ENCODE measurements at places on chromosomes 12 and 14. TPM values are rescaled to one million over a fixed set of nuclear protein-coding genes. Genes with fewer than 3 reads are reported as not detected.

- no peak for DNase-seq
These were observed 9.9 kb downstream of the DPF3 start for GRCh38 chr14:72883961-72884360.

GRCh38 chr12:55703288-55703687 lies 4.4 kb downstream of the ITGA7 start:
- DNase-seq, result peak; percentile 63

DNA sequence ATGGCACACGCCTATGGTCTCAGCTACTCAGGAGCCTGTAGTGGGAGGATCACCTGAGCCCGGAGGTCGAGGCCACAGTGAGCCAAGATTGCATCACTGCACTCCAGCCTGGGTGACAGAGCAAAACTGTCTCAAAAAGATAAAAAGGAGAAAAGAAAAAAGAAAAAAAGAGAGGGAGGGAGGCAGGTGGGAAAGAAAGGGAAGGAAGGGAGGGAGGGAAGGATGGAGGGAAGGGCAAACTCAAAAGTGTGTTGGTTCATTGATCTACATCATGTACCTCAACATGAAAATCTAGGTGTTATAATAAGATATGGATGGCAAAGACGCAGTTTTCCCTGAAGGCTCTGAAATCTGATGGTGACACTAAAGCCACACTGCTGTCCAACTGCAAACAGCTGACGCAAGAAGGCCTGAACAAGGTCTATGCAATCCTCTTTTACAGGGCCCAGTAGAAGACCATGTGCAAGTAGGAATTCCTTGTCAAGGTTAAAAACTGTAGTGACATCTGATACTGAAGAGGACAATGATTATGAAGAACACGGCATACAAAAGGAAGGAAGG lies 143.6 kb downstream of the ITPR2 start:
- no peak for DNase-seq

- no peak for DNase-seq
These were observed 115.0 kb downstream of the AKAP6 start for GRCh38 chr14:32443890-32444661.

GRCh38 chr12:100789146-100789545 lies 5.4 kb upstream of the ANO4 start:
- DNase-seq, result no peak

Gene MGAT2
- total RNA-seq, result 63.0 TPM

Gene HOXC5
- total RNA-seq, result 1.8 TPM

Gene CLEC14A
- 0.29 TPM for total RNA-seq

All from osteoblast (primary cell).